ENCODE measurements at places on chromosomes 11 and 22. TPM values are rescaled to one million over a fixed set of nuclear protein-coding genes. Genes with fewer than 3 reads are reported as not detected.
A peak's percentile ranks its signal among the peaks of the same experiment; 100 is the strongest.

DNA sequence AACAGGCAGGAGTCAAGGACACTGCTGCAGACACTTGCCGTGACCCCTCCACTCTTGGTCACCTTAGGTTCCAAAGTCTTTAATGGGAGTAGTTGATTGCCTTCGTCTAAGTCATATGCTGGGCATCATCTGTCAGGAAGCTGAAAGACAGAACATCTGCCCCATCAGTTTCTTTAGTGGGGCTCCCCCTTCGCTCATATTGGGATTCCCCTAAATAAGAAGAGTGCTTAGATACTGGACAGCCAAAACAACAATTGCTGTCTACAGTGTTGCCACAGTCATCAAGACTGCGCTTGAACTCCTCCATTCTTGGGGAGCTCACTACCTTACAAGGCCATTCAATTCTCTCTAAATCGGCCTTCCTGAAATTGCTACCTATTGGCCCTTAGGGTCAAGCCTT lies 58.5 kb downstream of the UBASH3B start:
- no peak for DNase-seq

GRCh38 chr22:32852395-32853251 lies 51.1 kb downstream of the TIMP3 start:
- peak; percentile 86 for DNase-seq

GRCh38 chr11:94455861-94456260 lies 37.8 kb downstream of the MRE11 start:
- no peak for DNase-seq

- peak; percentile 93 for DNase-seq
These were observed at the start of gene ATG16L2 for GRCh38 chr11:72814286-72815109. Gene ATG16L2 (plus strand): TSS chr11:72814411. CDS start chr11:72814446, 35 bp downstream.

DNA sequence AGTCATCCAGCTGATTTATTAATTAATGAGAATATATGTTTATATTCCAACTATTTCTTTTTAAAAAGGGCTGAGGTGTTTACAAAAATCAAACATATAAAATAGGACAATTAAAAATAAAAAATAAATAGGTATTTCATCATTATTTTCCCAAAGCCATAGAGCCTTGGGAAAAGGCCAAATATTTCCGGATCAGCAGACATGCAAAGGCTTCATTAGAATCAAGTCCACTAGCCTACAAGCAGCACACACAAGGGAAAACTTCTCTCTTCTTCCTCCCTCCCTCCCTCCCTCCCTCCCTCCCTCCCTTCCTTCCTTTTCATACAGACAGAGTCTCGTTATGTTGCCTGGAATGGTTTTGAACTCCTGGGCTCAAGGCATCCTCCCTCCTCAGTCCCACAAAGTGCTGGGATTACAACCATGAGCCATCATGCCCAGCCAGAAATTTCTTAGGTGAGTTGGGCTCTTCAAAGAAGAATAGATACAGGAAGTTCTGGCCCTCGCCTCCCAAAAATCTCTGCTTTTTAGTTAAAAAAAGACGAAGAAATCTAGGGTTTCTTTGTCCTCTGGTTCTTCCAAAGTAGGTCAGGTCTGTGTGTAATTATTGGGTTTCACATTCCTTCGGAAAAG lies 121.2 kb downstream of the SIK3 start:
- DNase-seq, result no peak

Gene PANX2
- 3.0 TPM for total RNA-seq

- DNase-seq, result no peak
These were observed 44.4 kb downstream of the KMT5B start for GRCh38 chr11:68168694-68169093.

Gene OR5D13
- total RNA-seq, result not detected

Gene RAD9A
- 15.8 TPM for total RNA-seq

DNA sequence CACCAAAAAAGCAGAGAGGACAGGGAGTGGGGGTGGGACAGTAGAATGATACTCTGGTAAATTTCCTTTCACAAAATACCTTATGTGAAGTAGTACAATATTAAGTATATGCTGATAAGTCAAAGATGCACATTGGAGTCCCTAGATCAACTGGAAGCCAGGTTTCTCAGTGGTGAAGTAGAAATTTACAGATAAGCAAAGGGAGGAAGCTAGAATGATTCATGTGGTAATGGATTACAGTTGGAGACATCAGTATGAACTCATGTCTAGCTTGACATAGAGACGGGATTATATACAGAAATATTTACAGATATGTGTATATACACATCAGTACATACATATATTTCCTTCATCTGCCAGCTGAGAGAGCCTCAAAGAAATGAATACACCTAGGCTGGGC lies 21.5 kb downstream of the PLEKHB1 start:
- DNase-seq, result no peak

DNA sequence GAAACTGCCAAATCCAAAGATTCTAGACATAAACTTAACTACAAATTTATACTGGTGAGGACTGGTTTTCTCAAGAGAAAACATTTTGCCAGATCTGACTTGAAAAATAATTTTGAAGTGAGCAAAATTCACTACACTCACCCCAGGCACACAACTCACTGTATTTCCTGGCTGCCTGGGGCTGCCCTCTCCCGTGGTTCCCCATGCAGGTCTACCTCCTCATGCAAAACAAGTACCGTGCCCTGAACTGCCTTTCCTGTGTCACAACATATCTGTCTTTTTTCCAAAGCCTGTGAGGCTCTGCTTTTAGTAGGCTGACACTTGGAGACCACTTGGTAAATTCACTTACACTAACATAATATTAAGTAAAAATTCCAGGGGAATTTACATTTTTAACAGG lies 76.4 kb downstream of the LIF start:
- no peak for DNase-seq

Gene FJX1
- total RNA-seq, result 1.9 TPM

GRCh38 chr22:39661842-39662685 lies 91.5 kb downstream of the CACNA1I start:
- no peak for DNase-seq

Gene FAM180B
- total RNA-seq, result 1.4 TPM

DNA sequence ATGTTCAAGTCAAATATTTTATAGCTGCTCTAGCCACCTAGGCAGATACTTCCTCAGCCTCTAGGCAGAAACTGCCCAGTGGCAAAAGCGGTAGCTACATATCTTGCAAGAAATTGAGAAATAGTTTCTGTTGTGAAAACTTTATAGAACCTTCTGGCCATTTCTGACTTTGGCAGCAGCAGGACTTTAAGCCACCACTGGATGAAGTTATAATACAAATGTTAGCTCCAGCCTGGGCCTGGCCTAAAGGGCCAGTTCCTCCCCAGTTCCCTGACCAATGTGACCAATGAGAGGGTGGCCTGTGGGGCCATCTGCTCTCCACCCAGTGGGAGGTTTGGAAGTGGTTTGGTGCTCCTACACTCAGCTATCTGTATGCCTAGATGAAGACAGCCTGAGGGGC lies 254.0 kb upstream of the NARS2 start:
- DNase-seq, result no peak

DNA sequence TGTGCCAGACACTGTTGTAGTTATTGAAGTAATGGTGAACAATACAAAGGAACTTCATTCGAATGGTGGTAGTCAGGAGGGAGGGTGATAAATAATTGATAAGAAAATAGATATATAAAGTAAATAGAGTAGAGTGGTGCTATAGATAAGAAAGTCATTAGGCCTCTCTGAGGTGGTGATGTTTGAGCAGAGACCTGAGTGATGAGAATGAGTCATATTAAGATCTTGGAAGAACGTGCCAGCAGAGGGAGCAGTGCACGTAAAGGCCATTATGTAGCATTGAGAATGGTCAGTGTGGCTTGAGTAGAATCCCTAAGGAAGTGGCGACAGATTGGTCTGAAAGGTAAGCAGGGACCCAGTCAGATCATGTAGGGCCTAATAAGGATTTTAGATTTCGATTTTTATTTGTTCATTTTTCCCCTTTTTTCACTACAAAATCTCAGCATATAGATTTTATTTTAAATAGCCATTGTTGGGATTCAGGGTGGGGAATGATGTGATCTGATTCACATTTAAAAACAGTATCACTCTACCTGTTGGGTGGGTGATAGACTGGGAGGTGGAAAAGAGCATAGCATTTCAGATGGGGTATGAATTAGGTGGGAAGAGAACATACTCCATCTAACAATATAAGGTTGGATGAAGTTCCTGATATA lies 44.7 kb downstream of the CCDC90B start:
- no peak for DNase-seq

DNA sequence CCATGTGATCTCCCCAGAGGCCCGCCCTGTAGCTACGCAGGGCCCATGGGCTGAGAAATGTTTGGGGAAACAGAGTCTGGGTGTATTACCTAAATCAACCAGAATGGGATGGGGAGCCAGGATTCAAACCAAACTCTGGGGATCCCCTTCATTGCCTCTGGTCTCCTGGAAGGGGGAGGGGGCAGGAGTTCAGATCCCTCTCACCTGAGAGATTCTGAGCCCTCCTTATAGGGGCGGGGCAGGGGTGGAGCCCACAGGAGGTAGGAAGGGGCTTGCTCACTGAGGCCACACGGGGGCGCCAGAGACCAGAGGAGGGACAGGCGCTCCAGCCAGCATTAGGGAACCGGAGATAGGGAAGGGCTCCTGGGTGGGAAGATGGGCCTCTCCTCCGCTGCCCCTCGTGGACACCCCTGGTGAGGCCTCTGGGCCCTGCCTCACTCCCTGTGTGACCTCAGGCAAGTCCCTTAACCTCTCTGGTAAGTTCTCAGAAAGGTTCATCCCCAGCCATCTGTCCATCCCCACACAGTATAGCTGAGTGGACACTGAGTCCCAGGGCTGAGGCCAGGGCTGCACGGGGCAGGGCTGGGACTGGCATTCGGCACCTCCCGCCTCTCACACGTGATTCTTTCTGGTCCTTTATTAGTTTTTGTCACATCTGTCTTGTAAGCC lies 2.7 kb upstream of the CDC42BPG start:
- peak; percentile 96 for DNase-seq

GRCh38 chr22:49826603-49827270 lies 936 bp downstream of the BRD1 start:
- peak; percentile 82 for DNase-seq

Gene OR51B2
- 1.1 TPM for total RNA-seq

- DNase-seq, result no peak
These were observed 131.2 kb downstream of the VPREB1 start for GRCh38 chr22:22375576-22376351.

GRCh38 chr22:21719024-21719423 lies 16.6 kb downstream of the YPEL1 start:
- DNase-seq, result no peak

Gene UVRAG
- 43.2 TPM for total RNA-seq

Gene MMP7
- not detected for total RNA-seq
